Activated T-cell treated with anti-CD3 and anti-CD28 coated beads, Interleukin-2, amount 50 U/mL, for 24 hours (primary cell): ENCODE measurements at places on chromosomes 2 and 18.

- no peak for DNase-seq
These were observed 54.7 kb downstream of the CCDC68 start for GRCh38 chr18:54904581-54904980.

DNA sequence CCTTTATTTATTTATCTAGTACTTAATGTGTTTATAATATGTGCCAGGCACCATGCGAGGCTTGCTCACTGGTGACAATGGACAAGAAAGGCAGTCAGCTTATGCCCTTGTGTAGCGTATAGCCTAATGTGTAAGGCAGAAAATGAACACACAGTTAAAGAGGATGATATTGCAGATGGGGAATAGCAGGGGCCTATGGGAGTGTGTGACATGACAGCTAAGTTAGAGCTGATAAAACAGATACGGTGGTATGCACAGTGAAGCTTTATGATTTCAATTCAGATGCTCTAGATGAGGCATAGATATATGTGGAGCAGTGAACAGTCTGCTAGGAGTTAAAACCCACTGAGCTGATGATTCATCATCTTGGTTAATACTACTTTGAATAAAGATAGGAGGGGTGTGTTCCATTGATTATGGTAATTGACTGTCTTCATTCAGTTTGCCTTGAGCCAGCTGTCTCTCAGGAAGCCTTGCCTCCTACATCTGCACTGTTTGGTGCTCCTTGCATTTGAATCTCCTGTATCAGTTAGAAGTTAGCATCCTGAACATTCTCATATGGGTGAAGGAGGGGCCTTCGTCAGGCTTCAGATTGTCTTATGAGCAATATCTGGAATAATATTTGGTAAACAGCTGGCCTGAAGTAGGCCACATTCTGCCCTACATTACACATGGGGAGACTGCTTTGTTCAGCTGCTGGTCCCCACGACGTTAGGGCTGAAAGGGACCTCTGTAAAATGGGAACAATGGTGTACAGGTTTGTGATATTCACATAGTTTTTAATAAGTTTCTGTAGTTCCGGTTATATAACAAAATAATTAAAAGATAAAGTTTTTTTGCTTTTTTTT lies 13.2 kb downstream of the MAP4K4 start:
- DNase-seq, result no peak

DNA sequence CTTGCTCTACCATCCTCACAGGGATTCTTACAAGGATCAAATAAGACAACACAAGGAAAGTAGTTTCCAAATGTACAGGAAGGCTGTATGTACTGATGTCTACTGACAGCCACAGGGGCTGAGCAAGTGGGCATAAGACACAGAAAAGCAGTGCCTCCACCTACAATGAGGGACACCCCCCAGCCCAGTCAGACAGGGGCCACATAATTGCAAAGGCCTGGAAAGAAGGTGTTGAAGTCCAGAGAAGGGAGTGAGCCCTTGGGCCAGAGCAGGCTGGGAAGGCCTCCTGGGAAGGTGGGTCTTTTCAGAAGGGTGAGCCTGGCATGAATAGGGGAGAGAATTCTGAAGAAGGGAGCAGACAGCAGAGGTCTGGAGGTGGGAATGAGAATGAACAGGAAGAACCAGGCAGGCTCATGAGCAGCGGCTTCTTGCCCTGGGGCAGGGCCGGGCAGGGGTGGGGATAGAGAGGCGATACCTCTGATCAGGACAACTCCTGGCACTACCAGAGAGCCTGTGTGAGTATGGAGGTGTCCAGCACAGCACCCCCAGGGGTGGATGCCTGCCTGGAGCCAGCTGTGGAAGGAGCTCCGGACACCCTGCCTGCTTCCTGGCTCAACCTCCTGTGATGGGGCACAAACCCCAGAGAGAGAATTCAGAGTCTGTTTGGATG lies 30.1 kb downstream of the HS1BP3 start:
- no peak for DNase-seq

DNA sequence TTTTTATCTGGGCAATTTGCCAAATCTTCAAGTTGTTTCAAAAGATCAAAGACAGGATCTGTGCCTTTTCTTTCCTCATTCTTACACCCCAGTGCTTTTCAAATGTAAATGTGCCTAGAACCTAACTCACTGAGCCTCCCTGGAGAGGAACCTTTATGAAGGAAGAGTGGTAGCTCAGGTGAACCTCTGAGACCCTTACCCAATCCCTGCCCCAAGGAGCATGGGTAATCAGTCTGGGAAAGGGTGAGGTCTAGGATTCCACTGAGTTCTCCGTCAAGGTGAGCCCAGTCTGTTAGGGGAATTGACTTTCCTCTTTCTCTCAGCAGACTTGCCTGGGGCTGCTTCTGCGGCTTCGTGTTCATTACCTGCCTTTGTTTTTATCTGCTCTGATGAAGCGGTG lies 88.1 kb upstream of the MAP4K4 start:
- DNase-seq, result no peak

DNA sequence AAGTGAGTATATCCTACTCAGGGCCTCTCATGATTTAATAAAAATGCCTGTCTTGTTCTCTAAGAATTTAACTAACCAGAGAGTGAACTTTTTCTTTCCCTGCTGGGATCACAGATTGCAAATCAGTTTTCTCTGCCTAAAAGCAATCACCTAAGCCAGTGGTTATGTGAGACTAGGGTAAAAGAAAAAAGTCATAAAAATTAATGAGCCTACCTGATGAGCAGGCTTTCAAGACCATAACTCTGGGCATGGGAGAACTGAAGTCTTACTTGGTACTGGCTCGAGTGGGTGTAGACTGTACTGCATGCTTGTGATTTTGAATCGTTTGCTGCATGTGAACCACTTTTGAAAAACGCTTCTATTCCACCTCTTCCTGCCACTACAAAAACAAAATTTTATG lies 1677.0 kb upstream of the LRRTM1 start:
- no peak for DNase-seq

DNA sequence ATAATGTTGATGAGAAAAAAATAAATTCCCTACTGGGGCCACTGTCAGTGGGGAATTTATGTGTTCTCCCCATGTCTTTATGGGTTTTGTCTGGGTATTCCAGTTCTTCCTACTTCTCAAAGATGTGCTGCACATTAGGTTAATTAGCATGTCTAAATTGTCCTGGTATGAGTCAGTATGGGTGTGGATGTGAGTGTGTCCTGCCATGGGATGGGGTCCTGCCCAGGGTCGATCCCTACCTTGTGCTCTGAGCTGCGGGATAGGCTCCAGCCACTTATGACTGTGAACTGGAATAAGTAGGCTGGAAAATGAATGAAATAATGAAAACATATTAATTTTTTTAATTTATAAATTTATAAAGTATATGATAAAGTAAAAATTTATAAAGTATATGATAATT lies 167.5 kb downstream of the UBR3 start:
- DNase-seq, result no peak
